HFFc6 (cell line): ENCODE measurements at places on chromosomes 4 and X. TPM values are rescaled to one million over a fixed set of nuclear protein-coding genes. Genes with fewer than 3 reads are reported as not detected.

Gene RNF150
- 19.2 to 27.3 TPM (median 22.0 TPM) in 3 replicates for total RNA-seq

Gene ESX1
- not detected in 3 replicates for total RNA-seq

Gene IL2
- not detected in 3 replicates for total RNA-seq

Gene RAB40A
- total RNA-seq = 0.09 to 0.12 TPM (median 0.12 TPM) in 3 replicates

DNA sequence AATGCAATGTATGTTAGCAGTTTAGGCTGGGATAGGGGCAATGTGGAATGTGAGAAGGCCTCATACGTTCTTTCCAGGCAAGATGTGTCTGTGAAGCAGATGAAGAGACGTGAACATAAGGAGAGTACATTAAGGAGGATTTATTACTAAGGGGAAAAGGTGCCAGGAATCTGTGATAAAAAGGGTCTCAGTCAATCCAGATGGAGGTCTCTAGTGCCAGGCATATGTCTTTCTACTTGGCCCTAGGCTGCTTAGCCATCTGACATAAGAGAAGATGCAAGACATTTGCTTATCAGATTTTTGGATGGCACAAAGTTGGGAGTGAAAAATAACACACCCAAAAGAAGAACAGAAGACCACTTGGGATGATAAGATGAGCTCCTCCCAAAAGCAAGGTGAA lies 93.0 kb upstream of the PRKG2 start:
- H3K27ac ChIP-seq = no peak overlapping the region
- peaks cover 5% of the 10 kb centered on the region; the same call in 1 of the 2 replicates for H3K36me3 ChIP-seq
- no peak for DNase-seq
- peaks cover 2% of the 10 kb centered on the region; the same call in 1 of the 2 replicates for H3K27me3 ChIP-seq
- H3K4me3 ChIP-seq = no peak overlapping the region

DNA sequence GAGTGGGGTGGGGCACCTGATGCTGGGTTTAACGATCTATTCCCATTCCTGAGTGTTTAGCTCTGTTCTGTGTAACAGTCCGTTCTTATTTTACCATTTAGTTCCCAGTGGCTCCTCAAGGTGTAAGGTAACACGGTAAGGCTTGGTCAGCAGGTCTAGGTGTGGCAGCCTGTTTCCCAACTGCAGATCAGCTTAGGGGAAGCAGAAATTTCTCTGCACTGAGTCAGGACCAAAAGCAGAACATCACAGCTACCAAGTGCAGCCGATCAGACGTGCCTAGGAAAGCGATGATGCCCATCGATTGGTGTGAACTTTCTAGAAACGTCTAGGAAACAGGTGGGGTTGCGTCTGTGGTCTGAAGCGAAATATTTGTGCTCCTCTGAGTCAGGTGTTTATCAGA lies 240.1 kb downstream of the STIM2 start:
- H3K4me1 ChIP-seq = no peaks in the 10 kb centered on the region
- H3K27me3 ChIP-seq = peaks cover 27% of the 10 kb centered on the region
- no peak for DNase-seq
- H3K36me3 ChIP-seq = no peaks in the 10 kb centered on the region
- H3K27ac ChIP-seq = no peak overlapping the region
- H3K4me3 ChIP-seq = no peak overlapping the region

- H3K36me3 ChIP-seq = no peaks in the 10 kb centered on the region
- no peaks in the 10 kb centered on the region for H3K27me3 ChIP-seq
- DNase-seq = no peak
- H3K4me3 ChIP-seq = no peak overlapping the region
- H3K4me1 ChIP-seq = no peaks in the 10 kb centered on the region
These were observed 3.2 kb downstream of the CABS1 start for GRCh38 chr4:70337886-70338420.

- H3K27ac ChIP-seq = no peak overlapping the region
- no peaks in the 10 kb centered on the region for H3K36me3 ChIP-seq
- no peak for DNase-seq
- H3K27me3 ChIP-seq = no peaks in the 10 kb centered on the region; the same call in 1 of the 2 replicates
- no peak overlapping the region for H3K4me3 ChIP-seq
- H3K4me1 ChIP-seq = no peaks in the 10 kb centered on the region
These were observed 223.2 kb upstream of the FAT4 start for GRCh38 chr4:125091541-125091940.

DNA sequence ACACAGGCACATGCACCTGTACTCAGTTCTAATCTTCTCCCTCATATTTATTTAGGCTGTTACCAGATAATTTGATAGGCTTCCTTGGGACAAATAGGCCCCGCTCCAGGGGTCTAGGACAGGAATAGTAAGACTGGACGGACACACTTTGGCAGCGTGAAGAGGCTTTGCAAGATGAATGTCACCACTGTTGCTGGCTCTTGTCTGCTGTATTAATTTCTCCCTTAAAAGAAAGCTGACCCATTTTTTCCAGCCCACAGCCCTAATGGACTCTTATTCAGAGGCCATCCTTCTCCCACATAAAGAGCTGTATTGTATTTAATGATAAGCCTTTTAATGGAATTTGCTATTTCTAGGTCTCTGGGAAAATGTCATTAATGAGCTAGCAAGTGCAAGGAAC lies 18.0 kb downstream of the FAM184B start:
- H3K36me3 ChIP-seq = peaks cover 5% of the 10 kb centered on the region; the same call in 1 of the 2 replicates
- no peak overlapping the region for H3K27ac ChIP-seq
- DNase-seq = no peak
- no peaks in the 10 kb centered on the region for H3K4me1 ChIP-seq
- no peak overlapping the region for H3K4me3 ChIP-seq
- H3K27me3 ChIP-seq = peaks cover 9% of the 10 kb centered on the region

DNA sequence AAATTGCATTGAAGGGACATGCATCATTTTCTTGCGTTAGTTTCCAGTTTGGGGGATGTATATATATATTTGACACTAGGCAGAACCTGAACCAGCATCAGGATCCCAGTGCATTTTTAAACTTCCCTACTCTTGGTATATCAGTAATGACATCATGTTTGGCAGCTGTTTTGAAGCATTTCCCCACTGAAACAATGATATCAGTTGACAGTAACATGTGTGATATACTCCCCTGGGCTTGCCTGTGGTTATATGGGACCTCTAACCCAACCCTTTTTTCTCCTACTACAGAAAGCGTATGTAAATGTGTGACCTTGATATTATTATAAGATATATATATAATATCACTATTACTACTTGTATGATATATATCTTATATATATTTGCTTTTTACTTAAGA lies 225.9 kb upstream of the CASK start:
- H3K36me3 ChIP-seq = no peaks in the 10 kb centered on the region
- no peak overlapping the region for H3K27ac ChIP-seq
- H3K27me3 ChIP-seq = no peaks in the 10 kb centered on the region; the same call in none of the 2 replicates
- H3K4me3 ChIP-seq = no peak overlapping the region
- H3K4me1 ChIP-seq = no peaks in the 10 kb centered on the region
- DNase-seq = no peak

- no peaks in the 10 kb centered on the region for H3K36me3 ChIP-seq
- H3K4me3 ChIP-seq = no peak overlapping the region
- no peak for DNase-seq
These were observed 230.5 kb upstream of the LCORL start for GRCh38 chr4:18252052-18252451.

DNA sequence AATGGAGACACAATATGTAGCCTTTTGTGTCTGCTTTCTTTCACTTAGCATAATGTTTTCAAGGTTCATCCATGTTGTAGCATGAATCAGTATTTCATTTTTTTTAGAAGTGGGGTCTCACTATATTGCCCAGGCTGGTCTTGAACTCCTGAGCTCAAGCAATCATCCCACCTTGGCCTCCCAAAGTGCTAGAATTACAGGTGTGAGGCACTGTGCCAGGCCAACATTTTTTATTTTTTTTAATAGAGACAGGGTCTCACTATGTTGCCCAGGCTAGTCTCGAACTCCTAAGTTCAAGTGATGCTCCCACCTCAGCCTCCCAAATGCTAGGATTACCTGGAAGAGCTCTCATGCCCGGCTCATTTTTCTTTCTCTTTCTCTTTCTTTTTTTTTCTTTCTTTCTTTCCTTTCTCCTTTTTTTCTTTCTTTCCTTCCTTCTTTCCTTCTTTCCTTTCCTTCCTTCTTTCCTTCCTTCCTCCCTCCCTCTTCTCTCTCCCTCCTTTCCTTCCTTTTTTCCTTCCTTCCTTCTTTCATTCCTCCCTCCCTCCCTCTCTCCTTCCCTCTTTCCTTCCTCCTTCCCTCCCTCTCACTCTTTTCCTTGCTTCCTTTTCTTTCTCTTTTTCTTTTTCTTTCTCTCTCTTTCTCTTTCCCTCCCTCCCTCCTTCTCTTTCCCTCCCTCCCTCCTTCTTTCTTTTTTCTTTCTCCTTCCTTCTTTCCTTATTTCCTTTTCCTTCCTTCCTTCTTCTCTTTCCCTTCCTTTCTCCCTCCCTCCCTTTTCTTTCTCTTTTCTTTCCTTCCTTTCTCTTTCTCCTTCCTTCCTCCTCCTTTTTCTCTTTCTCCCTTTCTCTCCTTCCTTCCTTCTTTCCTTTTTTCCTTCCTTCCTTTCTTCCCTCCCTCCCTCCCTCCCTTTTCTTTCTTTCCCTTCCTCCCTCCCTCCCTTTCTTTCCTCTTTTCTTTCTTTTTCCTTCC lies 10.1 kb upstream of the RPL39 start:
- peaks cover 6% of the 10 kb centered on the region; the same call in 1 of the 2 replicates for H3K36me3 ChIP-seq
- H3K4me3 ChIP-seq = no peak overlapping the region
- no peak for DNase-seq
- H3K27ac ChIP-seq = no peak overlapping the region
- peaks cover 1% of the 10 kb centered on the region; the same call in 1 of the 2 replicates for H3K27me3 ChIP-seq

DNA sequence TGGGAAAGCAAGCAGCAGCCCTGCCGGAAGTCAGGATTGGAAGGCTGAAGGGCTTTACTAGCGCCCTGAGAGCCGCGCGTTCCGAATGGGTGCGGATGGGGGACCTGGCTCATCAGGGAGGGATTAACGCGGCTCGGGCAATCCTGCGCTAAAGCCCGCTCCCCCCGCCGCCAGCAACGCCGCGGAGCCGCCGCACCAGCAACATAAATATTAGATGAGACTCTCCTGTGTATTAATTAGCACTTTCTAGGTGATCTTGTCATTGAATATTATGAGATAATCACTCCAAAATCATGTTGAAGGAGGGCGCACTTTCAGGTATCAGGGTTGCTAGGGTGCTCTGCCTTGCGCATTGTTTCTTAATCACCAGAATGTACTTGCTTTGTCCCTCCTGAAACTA lies 357.2 kb upstream of the FAM241A start:
- no peak overlapping the region for H3K4me3 ChIP-seq
- peaks cover 5% of the 10 kb centered on the region for H3K27me3 ChIP-seq
- H3K27ac ChIP-seq = no peak overlapping the region
- no peaks in the 10 kb centered on the region for H3K36me3 ChIP-seq
